ENCODE measurements at places on chromosomes 5 and 9.

DNA sequence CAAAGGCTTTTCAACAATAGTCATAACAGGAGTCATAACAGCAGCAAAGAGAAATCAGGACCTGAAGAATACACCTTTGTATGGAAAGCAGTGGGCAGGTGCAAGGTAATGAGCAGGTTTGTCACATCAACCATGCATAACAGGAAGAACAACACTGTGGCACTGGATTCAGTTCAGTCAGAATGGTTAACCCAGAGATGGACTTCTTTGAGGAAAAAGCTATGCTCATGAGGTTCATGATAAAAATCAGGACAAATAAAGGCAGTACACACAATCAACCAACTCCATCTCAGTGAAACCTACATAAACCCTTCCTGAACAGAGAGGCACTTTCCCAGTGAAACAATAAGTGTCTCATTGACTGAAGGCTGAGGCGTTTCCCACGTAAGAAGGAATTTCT, 27.0 kb downstream of the ABITRAM start:
- no peak for DNase-seq

GRCh38 chr9:13431222-13431536, 151.7 kb upstream of the MPDZ start:
- no peak for DNase-seq

- DNase-seq, result no peak
Observed at GRCh38 chr5:53166183-53166495, 56.6 kb upstream of the MOCS2 start.

GRCh38 chr9:87793292-87793691, 67.4 kb downstream of the CTSL start:
- DNase-seq, result no peak

DNA sequence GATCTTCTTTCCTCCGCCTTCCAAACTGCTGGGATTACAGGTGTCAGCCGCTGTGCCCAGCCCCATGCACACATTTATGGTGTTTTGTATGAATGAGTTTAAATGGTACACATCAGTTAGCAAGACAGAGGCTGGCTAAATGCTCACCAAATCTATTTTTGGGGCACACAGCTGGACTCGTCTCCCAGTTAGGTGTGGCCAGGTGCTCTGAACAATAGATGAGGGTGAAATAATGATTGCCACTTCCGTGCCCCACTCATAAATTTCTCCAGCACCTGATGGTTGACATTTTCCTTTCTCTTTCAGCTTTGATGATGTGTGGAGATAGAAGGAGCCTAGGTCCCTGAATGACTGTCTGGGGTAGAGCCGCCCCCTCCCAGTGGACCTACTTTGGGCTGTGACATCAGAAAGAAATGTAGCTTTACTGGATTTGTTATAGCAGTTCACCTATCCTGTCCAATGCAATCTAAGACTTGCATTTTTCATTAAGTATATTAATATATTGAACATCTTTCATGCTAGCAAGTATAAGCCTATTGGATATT, 8.6 kb upstream of the RAPGEF1 start:
- no peak for DNase-seq

- DNase-seq, result no peak
Observed at GRCh38 chr9:116860509-116861120, 173.5 kb downstream of the TRIM32 start.

DNA sequence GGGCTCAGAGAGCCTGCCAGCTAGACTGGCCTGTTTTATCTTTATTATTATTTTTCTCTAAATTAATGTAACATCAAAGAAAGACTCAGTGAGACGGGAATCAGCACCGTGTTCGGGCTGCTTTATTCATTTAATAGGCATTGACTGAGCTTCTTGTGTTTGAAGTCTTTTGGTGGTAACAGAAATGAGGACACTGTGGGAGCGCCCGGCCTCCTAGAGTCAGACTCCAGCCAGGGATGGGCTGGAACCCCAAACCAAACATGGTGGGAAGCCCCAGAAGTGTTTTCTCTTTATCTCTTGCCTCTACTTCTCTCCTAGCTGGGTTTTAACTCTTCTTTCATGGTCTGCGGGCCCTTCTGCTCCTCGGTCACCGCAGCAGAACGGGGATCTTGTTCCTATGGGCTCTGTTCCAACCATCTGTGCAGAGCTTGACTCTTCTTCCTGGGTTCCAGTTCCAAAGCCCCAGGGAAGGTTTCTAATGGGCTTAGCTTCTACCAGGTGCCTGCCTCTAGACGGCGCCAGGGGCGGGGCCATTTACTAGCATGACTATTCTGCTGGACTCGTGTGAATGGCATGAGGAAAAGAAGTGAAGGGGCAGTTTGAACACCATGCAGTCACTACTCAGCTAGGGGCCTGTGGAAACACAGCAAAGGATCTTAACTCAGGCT, 123.8 kb downstream of the FGF18 start:
- DNase-seq, result no peak

DNA sequence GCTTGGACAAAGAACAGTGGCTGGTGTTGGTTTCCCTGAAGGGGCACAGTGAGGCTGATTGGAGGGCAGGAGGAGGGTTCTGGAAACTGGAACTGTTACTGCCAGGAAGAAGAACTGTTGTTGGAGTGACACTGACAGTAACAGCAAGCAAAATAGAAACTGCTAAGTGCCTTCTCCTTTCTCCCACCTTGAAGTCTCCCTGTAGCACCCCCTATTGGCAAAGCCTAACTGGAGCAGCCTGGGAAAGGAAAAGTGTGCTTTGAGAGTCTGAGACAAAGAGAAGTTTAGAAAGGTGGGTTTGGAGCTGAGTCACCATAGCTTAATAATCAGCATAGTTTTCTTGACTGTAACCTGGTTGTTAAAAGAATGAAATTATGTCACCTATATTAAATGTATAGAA, 2.5 kb upstream of the TMEM174 start:
- DNase-seq, result no peak

DNA sequence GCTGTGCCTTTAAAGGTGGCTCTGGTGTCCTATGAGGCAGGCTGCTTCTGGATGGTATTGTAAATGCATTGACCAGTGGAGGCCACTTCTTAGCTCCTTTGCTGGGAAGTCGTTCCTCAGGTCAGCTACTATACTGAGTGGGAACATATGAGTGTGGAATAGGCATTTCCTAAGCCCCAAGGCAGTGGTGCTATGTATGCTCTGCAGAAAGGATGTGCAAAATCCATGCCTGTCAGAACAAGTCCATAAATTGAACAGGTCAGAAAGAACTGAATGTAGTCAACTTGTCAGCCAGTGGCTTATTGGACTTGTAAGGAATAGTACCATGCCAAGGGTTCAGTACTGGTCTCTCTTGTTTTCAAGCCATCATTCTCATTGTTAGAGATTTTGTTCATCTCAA, 216.4 kb downstream of the CDH10 start:
- DNase-seq, result no peak

- DNase-seq, result no peak
Observed at GRCh38 chr9:130986356-130986965, 22.5 kb upstream of the LAMC3 start.

DNA sequence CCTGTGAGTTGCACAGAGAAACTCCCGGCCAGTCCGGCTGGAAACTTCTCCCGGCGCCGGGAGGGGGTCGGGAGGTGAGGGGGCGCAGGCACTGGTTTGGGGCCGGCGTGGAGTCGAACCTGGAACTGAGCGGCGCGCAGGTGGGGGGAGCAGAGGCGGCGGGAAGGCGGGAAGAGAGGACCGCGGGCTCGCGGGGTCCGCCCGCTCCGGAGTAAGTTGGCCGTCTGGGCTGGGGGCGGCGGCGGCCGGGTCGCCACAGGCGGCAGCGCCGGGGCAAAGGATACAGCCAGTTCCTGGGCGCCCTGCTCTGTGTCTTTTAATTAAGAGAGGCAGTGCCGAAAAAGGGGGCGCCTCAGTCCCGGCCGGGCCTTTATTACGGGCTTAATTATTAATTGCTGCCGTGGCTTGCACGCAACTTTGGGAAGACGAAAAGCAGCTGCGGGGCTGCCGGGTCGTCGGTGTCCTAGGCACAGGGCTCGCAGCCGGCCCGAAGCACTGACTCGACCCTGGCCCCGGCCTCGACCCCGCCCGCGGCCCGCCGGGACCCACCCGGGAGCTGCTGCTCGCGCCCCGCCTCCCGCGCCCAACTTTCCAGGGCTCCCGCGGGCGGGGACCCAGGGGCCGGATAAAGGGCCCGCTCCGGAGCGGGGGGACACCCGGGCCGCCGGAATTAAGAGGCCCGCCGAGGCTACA, 1.1 kb downstream of the NTNG2 start:
- no peak for DNase-seq

DNA sequence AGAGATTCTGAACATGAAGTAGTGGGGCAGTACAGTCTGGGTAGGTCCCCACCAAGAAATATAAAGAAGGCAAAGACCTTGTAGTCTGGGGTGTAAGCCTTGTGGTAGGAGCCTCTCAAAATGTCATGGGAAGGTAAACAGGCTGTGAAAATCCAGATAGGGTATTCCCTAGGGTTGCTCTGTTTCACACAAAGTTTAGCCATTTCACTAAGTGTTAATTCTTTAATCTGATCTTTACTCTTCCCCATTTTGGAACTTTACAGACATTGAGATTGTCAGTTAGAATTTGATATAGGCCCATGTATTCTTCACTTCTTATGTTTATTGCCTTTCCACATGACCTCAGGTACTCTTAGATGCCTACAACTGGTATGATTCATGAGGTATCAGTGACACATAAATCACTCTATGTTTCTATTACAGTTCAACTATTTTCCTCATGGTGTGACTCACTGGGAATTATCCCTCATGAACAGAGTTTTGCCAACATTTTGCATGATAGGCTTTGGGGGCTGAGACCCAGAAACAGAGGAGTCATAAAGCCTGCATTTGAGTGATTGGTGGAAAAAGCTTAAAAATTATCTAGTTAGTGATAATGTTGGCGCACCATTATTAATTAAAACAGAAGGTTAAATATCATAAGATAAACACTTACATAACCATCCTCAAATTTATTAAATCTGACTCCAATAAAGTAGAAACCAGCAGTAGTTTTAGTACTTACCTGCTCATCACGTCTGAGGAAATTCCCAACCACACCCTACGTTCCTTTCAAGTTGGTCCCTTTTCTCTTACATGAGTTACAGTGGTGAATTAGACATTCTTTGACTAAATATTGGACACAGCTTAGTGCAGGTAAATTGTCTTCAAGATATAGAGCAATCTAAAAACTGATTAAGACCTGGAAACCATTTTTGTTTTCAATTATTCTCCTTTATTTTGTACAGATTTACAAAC, 399.8 kb upstream of the MEF2C start:
- no peak for DNase-seq

DNA sequence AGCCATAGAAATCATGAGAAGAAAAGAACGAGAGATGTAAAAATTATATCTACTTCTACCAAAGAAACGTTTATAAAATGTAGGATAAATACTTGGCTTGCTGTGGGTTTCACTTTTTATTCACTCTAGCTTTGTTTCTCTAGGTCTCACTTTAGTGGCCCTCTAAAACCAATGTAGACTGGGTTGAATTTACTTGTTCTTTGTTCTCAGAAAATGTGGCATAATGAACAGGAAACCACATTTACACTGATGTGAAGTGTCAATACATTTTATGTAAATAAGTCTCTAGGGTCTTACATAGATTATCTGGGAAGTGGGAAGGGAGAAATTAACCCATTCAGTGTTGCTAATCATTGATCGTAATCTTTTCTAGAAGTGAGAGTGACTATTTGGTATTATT, 58.9 kb downstream of the PLPPR1 start:
- no peak for DNase-seq

- no peak for DNase-seq
Observed at GRCh38 chr9:95060916-95061315, 256.6 kb downstream of the FANCC start.

DNA sequence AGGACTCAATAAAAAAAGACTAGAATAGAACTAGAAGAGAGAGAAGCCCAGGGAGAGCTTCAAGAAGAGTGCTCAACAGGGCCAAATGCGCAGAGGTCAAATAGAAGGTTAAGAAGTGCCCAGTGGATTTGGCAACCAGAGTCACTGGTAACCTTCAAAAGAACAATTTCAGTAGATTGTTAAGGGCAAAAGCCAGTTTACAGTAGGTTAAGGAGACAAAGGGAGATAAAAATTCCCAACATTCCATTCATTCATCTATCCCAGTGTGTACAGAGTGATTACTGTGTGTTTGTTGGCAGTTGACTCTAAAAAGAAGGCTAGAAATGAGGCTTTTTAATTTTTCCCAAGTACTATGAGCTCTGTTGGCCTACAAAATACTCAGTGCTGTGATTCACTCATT, 69.4 kb downstream of the RIGI start:
- no peak for DNase-seq

DNA sequence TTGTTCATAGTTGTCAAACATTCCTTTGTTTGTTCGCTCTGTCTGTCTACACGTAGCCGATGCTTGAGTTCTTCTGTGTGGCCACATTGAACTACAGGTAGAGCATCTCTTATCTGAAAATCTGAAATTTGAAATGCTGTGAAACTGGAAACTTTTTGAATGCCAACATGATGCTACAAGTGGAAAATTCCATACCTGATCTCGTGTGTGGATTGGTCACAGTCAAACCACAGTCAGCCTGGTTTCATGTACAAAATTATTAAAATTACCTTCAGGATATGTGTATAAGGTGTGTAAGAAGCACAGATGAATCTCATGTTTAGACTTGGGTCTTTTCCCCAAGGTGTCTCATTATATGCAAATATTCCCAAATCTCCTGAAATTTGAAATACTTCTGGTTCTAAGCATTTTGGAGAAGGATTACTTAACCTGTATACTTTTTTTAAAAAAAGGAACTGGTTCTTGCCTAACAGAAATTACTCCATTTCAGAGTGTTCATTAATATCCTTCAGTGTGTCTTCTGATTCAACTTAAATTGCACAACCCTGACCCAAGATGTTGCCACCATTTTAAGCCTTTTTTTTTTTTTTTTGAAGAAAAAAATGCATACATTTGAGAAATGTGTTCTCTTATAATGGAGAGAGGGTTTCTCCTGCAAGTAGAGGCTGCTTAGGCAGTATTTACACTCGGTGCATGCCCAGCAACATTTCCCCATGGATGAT, 254.3 kb downstream of the MAST4 start:
- DNase-seq, result no peak

- no peak for DNase-seq
Observed at GRCh38 chr5:21097661-21098060, 1109.7 kb upstream of the CDH18 start.

- DNase-seq, result no peak
Observed at GRCh38 chr9:94719878-94720277, 6.6 kb upstream of the AOPEP start.

DNA sequence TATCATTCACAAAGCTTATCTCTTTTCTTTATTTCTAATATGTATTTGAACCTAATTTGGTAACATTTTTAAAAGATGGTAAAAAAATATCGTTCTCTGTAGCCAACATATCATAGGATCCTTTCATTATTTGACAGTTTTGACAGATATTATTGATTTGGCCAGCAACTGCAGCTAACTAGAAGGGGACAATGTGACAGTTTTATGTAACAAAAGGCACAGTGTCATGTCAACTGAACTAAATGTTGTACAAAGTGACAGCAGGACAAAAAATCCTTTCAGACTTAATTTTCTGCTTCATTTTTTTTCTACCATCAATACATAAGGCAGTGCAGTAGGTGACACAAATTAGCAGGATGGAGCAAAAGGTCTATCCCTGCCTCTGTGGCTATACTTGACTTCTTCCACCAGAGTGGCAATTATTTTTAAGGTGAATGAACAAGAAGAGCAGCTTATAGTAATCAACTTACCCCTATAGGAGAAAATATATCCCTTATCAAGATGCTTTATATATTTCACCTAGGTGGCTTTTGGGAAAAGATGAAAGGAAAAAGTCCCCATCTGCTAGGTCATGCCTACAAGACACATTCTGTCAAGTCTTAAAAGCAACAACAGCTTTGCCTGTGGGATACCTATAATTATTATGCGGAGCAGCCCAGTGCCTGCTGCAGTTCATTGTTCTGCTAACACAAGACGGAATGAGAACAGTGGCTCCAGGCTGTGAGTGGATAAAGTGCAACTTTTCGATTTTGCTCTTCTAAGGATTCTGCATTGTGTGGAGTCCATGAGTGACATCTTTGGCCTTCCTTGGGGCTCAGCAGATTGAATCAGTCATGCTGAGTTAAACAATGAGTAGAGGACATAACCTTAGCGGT, 694.9 kb downstream of the ISL1 start:
- DNase-seq, result no peak
